Activated naive CD4-positive, alpha-beta T cell treated with anti-CD3 and anti-CD28 coated beads, Interleukin-2, amount 10 ng/mL, durations not matched to agents 5 hours and 36 hours (primary cell): ENCODE measurements at places on chromosomes 3 and 15. TPM values are rescaled to one million over a fixed set of nuclear protein-coding genes. Genes with fewer than 3 reads are reported as not detected.

The MELTF gene
- total RNA-seq, result 8.5 TPM

The ZNF774 gene
- total RNA-seq, result 1.0 TPM

The FAM81A gene
- total RNA-seq, result 0.23 TPM

The SYNM gene
- total RNA-seq, result 3.0 TPM

The BMF gene
- total RNA-seq, result 24.1 TPM

The TAGLN3 gene
- total RNA-seq, result not detected

The FYTTD1 gene
- 43.3 TPM for total RNA-seq

The ARGFX gene
- not detected for total RNA-seq

The MYL3 gene
- not detected for total RNA-seq

The LRRK1 gene
- total RNA-seq, result 1.2 TPM
